Cardiac muscle cell (in vitro differentiated cells and primary cell): ENCODE measurements at places on chromosomes 6 and 20. TPM values are rescaled to one million over a fixed set of nuclear protein-coding genes. Genes with fewer than 3 reads are reported as not detected.
A peak's percentile ranks its signal among the peaks of the same experiment; 100 is the strongest.

DNA sequence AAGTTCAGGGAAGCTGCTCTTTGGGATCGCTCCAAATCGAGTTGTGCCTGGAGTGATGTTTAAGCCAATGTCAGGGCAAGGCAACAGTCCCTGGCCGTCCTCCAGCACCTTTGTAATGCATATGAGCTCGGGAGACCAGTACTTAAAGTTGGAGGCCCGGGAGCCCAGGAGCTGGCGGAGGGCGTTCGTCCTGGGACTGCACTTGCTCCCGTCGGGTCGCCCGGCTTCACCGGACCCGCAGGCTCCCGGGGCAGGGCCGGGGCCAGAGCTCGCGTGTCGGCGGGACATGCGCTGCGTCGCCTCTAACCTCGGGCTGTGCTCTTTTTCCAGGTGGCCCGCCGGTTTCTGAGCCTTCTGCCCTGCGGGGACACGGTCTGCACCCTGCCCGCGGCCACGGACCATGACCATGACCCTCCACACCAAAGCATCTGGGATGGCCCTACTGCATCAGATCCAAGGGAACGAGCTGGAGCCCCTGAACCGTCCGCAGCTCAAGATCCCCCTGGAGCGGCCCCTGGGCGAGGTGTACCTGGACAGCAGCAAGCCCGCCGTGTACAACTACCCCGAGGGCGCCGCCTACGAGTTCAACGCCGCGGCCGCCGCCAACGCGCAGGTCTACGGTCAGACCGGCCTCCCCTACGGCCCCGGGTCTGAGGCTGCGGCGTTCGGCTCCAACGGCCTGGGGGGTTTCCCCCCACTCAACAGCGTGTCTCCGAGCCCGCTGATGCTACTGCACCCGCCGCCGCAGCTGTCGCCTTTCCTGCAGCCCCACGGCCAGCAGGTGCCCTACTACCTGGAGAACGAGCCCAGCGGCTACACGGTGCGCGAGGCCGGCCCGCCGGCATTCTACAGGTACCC, at the start of gene ESR1:
Gene ESR1 (plus strand): TSS at position 170 of the 858 bp plus-strand sequence. CDS start 231 bp downstream, at position 401.
- H3K27ac ChIP-seq, result no peak within 1 kb of the TSS
- H3K36me3 ChIP-seq, result no peaks in the 10 kb centered on the region
- H3K4me1 ChIP-seq, result peaks cover 12% of the 10 kb centered on the region

- H3K4me1 ChIP-seq, result peaks cover 3% of the 10 kb centered on the region
- no peak for DNase-seq
- no peak overlapping the region for H3K4me3 ChIP-seq
These were observed 16.6 kb downstream of the CYP24A1 start for GRCh38 chr20:54156981-54157835.

DNA sequence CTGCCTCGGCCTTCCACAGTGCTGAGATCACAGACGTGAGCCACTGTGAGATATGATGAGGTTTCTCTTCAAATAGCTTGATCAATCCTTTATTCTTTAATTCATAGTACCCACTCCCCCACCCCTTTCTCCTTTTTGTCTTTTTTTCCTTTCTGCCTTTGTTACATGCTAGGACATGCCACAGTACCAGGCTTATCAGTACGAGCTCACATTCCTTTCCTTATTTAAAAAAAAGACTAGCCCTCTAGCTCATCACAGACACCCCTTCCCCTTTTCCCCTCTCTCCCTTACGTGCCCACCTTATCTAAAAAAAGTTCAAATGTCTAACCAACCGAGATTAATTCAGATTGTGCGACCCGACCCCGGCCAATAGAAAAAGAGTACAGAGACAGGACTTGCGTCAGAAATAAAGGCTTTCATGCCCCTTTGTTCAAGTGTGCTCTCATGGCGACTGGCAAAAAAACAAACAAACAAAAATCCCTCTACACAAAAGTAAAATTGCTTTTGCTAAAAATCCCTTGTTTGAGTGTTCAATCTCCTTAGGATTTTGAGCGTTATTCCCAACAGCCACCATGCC, 49.2 kb downstream of the MRAP2 start:
- no peaks in the 10 kb centered on the region for H3K27me3 ChIP-seq
- H3K4me1 ChIP-seq, result peaks cover 31% of the 10 kb centered on the region
- no peaks in the 10 kb centered on the region for H3K36me3 ChIP-seq
- H3K27ac ChIP-seq, result peak overlapping the region; percentile 77
- DNase-seq, result peak; percentile 22
- H3K4me3 ChIP-seq, result no peak overlapping the region

GRCh38 chr20:58553841-58554240, 38.6 kb upstream of the APCDD1L start:
- no peaks in the 10 kb centered on the region for H3K27me3 ChIP-seq
- no peaks in the 10 kb centered on the region for H3K36me3 ChIP-seq
- H3K27ac ChIP-seq, result no peak overlapping the region
- DNase-seq, result peak; percentile 57

GRCh38 chr6:134623401-134623800, 305.5 kb upstream of the SGK1 start:
- H3K4me3 ChIP-seq, result no peak overlapping the region
- H3K4me1 ChIP-seq, result peaks cover 16% of the 10 kb centered on the region
- no peak overlapping the region for H3K27ac ChIP-seq
- no peaks in the 10 kb centered on the region for H3K27me3 ChIP-seq

DNA sequence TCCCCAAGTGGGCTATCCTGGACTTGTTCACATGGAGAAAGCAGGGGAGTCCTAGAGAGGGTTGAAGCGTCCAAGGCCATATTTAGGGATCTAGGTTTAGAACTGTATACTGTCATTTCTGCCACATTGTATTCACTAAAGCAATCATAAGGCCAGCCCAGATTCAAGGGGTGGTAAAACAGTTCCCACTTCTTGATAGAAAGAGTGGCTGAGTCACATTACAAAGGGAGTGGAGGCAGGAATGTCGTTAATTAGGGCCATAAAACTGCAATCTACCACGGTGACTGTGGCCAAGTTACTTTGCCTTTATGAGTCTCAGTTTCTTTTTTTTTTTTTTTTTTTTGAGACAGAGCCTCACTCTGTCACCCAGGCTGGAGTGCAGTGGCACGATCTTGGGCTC, 7.4 kb upstream of the UBR2 start:
- H3K36me3 ChIP-seq, result no peaks in the 10 kb centered on the region
- DNase-seq, result no peak
- H3K4me1 ChIP-seq, result no peaks in the 10 kb centered on the region
- H3K4me3 ChIP-seq, result no peak overlapping the region

DNA sequence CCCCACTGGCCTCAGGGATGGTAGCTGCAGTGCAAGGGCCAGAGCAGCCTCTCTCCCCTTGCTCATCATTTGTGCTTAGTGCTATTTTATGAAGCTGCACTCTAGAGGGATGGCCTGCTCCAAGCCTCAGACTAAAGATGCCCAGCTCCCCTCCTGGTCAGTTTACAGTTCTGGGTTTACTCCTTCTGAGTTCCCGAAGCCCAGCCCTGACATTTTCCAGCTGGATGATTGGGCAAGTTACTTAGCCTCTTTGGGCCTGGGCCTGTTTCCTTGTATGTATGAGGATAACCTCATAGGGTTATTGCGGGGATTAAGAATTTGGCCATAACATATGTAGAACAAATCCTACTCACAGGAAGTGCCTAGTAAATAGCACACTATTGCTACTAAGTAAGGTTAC, 31.8 kb upstream of the EMILIN3 start:
- no peaks in the 10 kb centered on the region for H3K36me3 ChIP-seq
- H3K4me3 ChIP-seq, result no peak overlapping the region
- DNase-seq, result peak; percentile 82
- no peak overlapping the region for H3K27ac ChIP-seq
- H3K27me3 ChIP-seq, result no peaks in the 10 kb centered on the region

GRCh38 chr6:42366011-42366705, 85.6 kb downstream of the TRERF1 start:
- peaks cover 51% of the 10 kb centered on the region for H3K4me1 ChIP-seq
- no peaks in the 10 kb centered on the region for H3K36me3 ChIP-seq
- H3K27me3 ChIP-seq, result no peaks in the 10 kb centered on the region
- no peak overlapping the region for H3K4me3 ChIP-seq
- no peak for DNase-seq

DNA sequence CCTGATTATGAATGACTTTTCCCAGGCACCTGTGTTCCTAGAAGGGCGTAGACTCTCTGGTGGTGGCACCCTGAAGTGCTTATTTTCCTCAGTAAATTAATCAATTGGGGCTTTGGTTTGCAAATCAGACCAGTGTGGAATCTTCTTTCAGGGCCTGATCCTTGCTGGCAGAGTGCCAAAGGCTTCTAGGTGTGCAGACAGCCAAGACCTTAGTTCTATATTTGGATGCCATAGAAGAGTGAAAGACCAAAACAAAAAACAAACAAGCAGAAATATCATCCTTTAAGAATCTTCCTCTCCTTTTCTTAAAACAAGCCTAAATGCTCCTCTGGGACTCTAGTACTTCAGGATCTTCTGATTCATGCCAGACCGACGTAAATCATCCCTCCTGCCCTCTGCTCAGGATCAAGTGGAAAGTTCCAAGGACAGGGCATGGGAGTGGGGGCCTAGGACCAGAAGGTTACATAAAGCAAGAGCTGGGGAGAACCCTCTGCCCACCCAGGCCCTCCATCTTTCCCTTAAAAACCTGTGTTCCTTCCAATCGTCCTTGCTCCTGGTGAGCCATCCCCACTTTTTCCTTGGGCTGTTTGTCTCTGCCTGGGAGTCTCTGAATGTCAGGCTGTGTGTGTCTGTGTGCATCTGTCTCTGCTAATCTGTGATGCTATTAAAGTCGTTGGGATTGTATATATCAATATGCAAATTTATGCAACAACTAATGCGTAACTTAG, 70.5 kb upstream of the MYLIP start:
- H3K4me1 ChIP-seq, result peaks cover 9% of the 10 kb centered on the region
- H3K36me3 ChIP-seq, result no peaks in the 10 kb centered on the region
- H3K27ac ChIP-seq, result no peak overlapping the region
- no peak overlapping the region for H3K4me3 ChIP-seq
- H3K27me3 ChIP-seq, result no peaks in the 10 kb centered on the region
- DNase-seq, result no peak

GRCh38 chr6:31114970-31115849, 610 bp downstream of the PSORS1C1 start:
- H3K4me3 ChIP-seq, result no peak overlapping the region
- H3K36me3 ChIP-seq, result no peaks in the 10 kb centered on the region
- H3K27me3 ChIP-seq, result no peaks in the 10 kb centered on the region
- DNase-seq, result peak; percentile 65
- no peak overlapping the region for H3K27ac ChIP-seq

- H3K4me3 ChIP-seq, result no peak overlapping the region
- H3K4me1 ChIP-seq, result peaks cover 6% of the 10 kb centered on the region
- no peak for DNase-seq
- H3K27ac ChIP-seq, result no peak overlapping the region
These were observed 189.6 kb downstream of the TTLL2 start for GRCh38 chr6:167514524-167514923.

GRCh38 chr6:8278562-8278961, 156.8 kb downstream of the SLC35B3 start:
- no peak overlapping the region for H3K27ac ChIP-seq
- no peak overlapping the region for H3K4me3 ChIP-seq
- no peak for DNase-seq
- H3K36me3 ChIP-seq, result no peaks in the 10 kb centered on the region

DNA sequence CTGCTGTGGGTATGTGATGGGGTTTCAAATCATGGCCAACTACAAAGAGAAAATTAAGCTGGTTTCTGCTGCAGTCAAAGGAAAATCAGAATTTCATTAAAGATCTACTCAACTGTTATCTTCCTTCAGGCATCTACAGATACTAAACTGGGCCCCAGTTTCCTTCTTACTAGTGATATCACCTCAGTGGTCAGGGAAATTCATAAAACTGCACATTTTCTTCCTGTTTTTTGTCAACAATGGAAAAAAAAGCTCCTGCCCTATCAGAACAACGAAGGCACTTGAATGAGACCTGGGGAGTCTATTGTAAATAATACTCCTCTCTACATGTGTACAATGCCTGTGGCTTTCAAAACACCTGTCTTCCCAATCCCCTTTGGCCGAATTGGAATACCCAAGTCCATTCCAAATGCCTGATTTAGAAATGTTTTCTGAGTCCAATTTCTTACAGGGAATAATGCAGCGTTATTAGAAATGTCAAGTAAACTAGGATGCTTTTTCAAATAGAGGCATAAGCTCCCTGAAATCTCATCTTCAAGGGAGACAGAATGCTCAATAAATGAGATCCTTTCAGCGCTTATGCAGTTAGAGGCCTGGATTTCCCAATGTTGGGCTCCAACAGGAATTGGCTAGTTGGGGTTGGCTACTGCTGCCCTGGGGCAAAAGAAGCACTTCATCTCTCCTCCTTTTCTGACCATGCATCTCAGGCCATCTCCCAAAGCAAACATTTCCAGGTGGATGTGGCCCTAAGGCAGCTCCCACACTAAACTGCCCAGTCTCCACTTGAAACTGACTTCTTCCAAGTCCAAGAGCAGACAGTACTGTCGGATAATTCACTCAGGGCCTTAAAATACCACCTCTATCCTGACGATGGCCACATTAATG, 143.3 kb downstream of the NFATC2 start:
- H3K4me3 ChIP-seq, result no peak overlapping the region
- no peaks in the 10 kb centered on the region for H3K36me3 ChIP-seq
- no peak for DNase-seq
- no peaks in the 10 kb centered on the region for H3K4me1 ChIP-seq
- no peaks in the 10 kb centered on the region for H3K27me3 ChIP-seq

- H3K4me1 ChIP-seq, result no peaks in the 10 kb centered on the region
- peak; percentile 15 for DNase-seq
- H3K27ac ChIP-seq, result no peak overlapping the region
- no peaks in the 10 kb centered on the region for H3K27me3 ChIP-seq
- H3K36me3 ChIP-seq, result no peaks in the 10 kb centered on the region
- H3K4me3 ChIP-seq, result no peak overlapping the region
These were observed 443.9 kb downstream of the CDKAL1 start for GRCh38 chr6:20978151-20978614.

- no peaks in the 10 kb centered on the region for H3K36me3 ChIP-seq
- H3K4me1 ChIP-seq, result peaks cover 19% of the 10 kb centered on the region
- no peak overlapping the region for H3K27ac ChIP-seq
- no peaks in the 10 kb centered on the region for H3K27me3 ChIP-seq
- no peak for DNase-seq
These were observed 56.0 kb downstream of the ISM1 start for GRCh38 chr20:13276945-13277541.

- H3K27ac ChIP-seq, result no peak overlapping the region
- H3K27me3 ChIP-seq, result no peaks in the 10 kb centered on the region
- H3K36me3 ChIP-seq, result peaks cover 8% of the 10 kb centered on the region
- no peaks in the 10 kb centered on the region for H3K4me1 ChIP-seq
These were observed 20.3 kb downstream of the SCAND1 start for GRCh38 chr20:35934050-35934449.

- no peaks in the 10 kb centered on the region for H3K36me3 ChIP-seq
- no peak for DNase-seq
- no peak overlapping the region for H3K27ac ChIP-seq
- no peaks in the 10 kb centered on the region for H3K4me1 ChIP-seq
These were observed 558.9 kb downstream of the PKHD1 start for GRCh38 chr6:51528556-51528955.

- peaks cover 70% of the 10 kb centered on the region for H3K27me3 ChIP-seq
- H3K4me3 ChIP-seq, result peak within 1 kb of the TSS; percentile 41
- no peaks in the 10 kb centered on the region for H3K36me3 ChIP-seq
These were observed at the start of gene HTR1E for GRCh38 chr6:86937219-86938079. HTR1E (plus strand) TSS chr6:86937528; CDS start chr6:87015335, 77,807 bp downstream.

GRCh38 chr20:48697845-48698491, 129.8 kb downstream of the PREX1 start:
- peaks cover 18% of the 10 kb centered on the region for H3K4me1 ChIP-seq
- H3K36me3 ChIP-seq, result no peaks in the 10 kb centered on the region
- no peaks in the 10 kb centered on the region for H3K27me3 ChIP-seq
- H3K4me3 ChIP-seq, result no peak overlapping the region
- H3K27ac ChIP-seq, result peak overlapping the region; percentile 84

The BNIP5 gene
- 0.12 TPM in 1 of 2 replicates, not detected in the other for total RNA-seq

The BAK1 gene
- total RNA-seq, result 39.0 and 60.8 TPM in 2 replicates

The DPPA5 gene
- total RNA-seq, result not detected in 2 replicates

The MCHR2 gene
- not detected in 2 replicates for total RNA-seq

The SNPH gene
- total RNA-seq, result 8.1 and 14.6 TPM in 2 replicates

The CPNE5 gene
- total RNA-seq, result 29.2 and 52.1 TPM in 2 replicates

The NHLRC1 gene
- total RNA-seq, result 2.0 and 3.1 TPM in 2 replicates

The RRAGD gene
- 32.4 and 33.2 TPM in 2 replicates for total RNA-seq

The CNR1 gene
- 0.28 and 0.39 TPM in 2 replicates for total RNA-seq
